ENCODE measurements at places on chromosomes 5 and 9. TPM values are rescaled to one million over a fixed set of nuclear protein-coding genes. Genes with fewer than 3 reads are reported as not detected.

DNA sequence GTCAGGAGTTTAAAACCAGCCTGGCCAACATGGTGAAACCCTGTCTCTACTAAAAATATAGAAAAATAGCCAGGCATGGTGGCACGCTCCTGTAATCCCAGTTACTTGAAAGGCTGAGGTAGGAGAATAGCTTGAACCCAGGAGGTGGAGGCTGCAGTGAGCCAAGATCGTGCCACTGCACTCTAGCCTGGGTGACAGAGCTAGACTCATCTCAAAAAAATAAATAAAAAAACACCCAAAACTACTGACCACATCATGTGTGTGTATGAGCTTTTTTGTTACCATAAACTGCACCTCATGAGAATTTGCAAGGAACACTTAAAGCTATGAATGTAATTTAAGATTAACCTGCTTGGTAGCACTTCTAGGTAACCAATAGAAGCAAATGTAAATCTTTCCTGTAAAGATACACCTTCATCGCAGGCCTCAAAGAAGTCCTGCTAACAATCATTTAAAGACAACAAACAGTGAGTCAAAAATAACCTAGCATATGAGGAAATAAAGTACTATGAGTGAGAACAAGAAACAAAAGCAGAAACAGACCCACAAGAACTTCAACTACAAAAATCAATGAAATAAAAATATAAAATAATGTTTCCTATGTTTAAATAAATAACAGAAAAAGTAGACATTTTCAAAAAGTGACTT lies 13.0 kb downstream of the SLC38A9 start:
- H3K4me1 ChIP-seq, result peaks cover 16% of the 10 kb centered on the region
- no peak for DNase-seq
- H3K4me3 ChIP-seq, result no peak overlapping the region
- H3K27ac ChIP-seq, result no peak overlapping the region

DNA sequence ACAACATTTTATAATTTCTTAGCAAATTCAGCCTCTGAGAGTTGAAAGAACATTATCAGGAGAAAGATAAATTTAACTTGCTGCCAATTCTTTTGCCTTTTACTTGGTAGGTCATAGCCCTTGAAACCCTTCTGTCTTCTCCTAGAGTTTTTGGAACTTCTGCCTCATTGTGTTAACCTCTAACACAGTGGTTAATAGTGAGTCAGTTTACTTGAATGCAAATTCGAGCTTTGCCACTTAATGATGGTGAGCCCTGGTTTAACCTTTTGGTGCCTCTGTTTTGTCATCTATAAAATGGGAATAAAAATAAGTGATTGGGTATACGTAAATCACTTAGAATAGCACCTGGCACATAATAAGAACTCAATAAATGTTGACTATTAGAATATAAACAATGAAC lies 1.8 kb upstream of the INIP start:
- peaks cover 34% of the 10 kb centered on the region for H3K4me1 ChIP-seq
- no peak overlapping the region for H3K4me3 ChIP-seq
- no peaks in the 10 kb centered on the region for H3K36me3 ChIP-seq
- H3K27ac ChIP-seq, result no peak overlapping the region

Gene CRB2
- total RNA-seq, result not detected

Gene NOL6
- 21.6 TPM for total RNA-seq

Data from activated CD4-positive, alpha-beta memory T cell treated with anti-CD3 and anti-CD28 coated beads, Interleukin-2, amount 10 ng/mL, durations not matched to agents 7 days and 5 days (primary cell).